Stimulated activated CD4-positive, alpha-beta T cell treated with anti-CD3 and anti-CD28 coated beads, Interleukin-12 subunit alpha, Interleukin-12 subunit beta, amount 100 ng/mL, for 24 hours (primary cell): ENCODE measurements at places on chromosomes 3 and 15.

- DNase-seq, result no peak
Measured at GRCh38 chr3:167882057-167882667, 146.6 kb downstream of the SERPINI1 start.

GRCh38 chr15:78206326-78207109 is 27.8 kb downstream of the ACSBG1 start:
- no peak for DNase-seq

- peak; percentile 2 for DNase-seq
Measured at GRCh38 chr15:64634576-64635498, 140.6 kb downstream of the RBPMS2 start.

- DNase-seq, result no peak
Measured at GRCh38 chr3:140234256-140234655, 299.3 kb downstream of the CLSTN2 start.

DNA sequence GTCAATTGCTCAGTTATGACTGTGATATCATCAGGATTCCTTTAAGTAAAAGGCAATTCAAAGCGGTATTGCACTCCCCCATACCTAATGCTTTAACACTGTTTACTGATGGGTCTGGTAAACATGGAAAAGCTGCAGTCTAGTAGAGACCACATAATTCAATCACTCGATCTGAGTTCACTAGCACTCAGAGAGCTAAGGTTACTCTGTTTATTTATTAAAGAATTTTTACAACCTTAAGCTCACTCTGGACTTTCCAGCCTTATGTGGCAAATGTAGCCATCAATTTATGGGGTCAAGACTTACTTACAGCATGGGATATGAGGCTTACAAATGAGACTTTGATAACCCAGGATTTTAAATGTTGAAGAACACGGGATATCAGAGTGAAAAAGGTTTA is 18.4 kb upstream of the CCR2 start:
- no peak for DNase-seq

DNA sequence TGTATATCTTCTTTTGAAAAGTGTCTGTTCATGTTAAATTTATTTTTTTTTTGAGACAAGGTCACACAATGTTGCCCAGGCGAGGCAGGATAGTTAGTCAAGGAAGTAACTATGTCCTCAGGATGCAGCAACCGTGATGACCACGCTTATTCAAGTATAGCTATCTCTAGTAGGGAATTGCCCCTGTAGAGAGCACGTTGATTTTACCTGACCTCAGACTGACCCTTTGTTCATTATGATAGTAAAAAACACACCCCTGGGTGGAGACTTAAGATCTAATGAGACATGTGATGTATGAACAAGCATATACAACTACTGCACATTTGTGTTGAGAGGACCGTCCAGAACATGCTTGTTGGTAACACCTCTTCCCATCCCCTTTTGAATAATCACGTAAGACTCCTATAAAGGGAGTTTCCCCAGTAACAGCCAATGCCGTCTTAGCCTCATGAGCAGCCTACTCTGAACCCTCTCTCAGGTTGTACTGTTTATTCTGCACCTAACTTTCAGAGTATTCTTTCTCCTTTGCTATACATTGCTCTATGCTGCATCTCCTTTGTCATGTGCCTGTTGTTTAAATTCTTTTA is 32.9 kb downstream of the ZNF621 start:
- DNase-seq, result no peak

GRCh38 chr15:93036951-93037819 is 51.8 kb downstream of the RGMA start:
- DNase-seq, result no peak

GRCh38 chr3:133159498-133160475 is 121.6 kb downstream of the TMEM108 start:
- DNase-seq, result no peak

- DNase-seq, result no peak
Measured at GRCh38 chr15:59950603-59951388, 53.3 kb upstream of the FOXB1 start.

DNA sequence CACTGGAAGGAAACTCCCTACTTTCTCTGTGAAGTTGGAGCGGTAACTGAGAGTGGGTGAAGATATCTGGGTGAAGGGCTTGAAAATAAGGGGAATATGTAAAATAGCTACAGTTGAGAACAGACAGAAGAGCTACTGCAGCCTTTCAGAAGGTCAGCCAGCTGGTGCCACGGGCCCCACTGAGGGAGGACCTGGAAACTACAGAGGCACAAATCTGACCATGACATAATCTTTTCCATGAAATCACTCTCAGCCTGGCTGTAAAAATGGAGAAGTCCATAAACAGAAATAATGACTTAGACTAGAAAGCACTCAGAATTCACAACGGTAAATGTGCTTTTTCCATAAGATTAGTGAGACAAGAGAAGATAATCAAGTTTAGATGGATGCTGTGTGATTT is 46.4 kb downstream of the ST3GAL6 start:
- DNase-seq, result no peak

- DNase-seq, result no peak
Measured at GRCh38 chr3:49161197-49161596, 4.9 kb downstream of the CCDC71 start.

DNA sequence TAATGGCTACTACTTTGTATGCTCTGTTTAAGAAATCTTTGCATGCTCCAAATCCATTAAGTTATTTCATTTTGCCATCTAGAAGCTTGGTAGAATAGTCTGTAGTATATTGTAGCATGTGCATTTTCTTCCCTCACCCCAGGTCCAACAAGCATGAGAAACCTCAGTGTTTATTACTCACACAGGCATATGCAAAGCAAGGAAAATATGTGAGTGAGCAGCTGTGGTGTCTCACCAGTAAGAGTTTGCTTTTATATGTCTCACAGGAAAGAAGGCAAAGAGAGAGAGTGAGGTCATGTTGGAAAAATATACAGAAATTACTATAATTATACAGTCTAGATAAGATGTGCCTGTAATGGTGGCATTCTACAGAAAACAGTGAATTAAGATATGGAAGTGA is 312.5 kb downstream of the C3orf38 start:
- no peak for DNase-seq
